ENCODE measurements at places on chromosomes 11 and 22.

DNA sequence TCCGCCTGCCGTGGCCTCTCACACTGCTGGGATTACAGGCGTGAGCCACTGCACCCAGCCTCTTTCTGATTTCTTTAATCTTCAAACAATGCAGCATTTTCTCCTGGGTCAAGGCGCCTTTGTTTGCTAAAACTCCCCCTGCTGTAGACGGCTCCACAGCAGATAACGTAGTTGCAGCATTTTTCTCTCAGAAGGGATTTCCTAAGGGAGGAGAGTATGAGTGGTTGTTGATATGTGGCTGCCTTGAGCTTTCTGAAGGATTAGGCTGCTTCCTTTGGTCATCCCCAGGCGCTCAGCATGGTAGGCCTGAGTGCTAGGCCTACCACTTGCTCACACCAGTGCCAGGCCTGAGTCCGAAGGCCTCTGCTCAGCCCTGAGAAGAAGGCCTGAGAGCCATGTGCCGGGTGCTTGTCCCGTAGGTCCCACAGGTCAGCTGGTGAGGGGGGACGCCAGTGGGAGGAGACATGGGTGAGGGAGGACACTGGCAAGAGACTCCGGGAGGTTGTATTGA, 18.1 kb downstream of the SMARCB1 start:
- DNase-seq, result no peak

- no peak for DNase-seq
Measured at GRCh38 chr11:73852049-73852448, 24.6 kb downstream of the COA4 start.

- DNase-seq, result peak; percentile 94
Measured at GRCh38 chr11:122628810-122629555, 26.5 kb upstream of the UBASH3B start.

- no peak for DNase-seq
Measured at GRCh38 chr22:19717181-19717580, 2.9 kb downstream of the SEPTIN5 start.

DNA sequence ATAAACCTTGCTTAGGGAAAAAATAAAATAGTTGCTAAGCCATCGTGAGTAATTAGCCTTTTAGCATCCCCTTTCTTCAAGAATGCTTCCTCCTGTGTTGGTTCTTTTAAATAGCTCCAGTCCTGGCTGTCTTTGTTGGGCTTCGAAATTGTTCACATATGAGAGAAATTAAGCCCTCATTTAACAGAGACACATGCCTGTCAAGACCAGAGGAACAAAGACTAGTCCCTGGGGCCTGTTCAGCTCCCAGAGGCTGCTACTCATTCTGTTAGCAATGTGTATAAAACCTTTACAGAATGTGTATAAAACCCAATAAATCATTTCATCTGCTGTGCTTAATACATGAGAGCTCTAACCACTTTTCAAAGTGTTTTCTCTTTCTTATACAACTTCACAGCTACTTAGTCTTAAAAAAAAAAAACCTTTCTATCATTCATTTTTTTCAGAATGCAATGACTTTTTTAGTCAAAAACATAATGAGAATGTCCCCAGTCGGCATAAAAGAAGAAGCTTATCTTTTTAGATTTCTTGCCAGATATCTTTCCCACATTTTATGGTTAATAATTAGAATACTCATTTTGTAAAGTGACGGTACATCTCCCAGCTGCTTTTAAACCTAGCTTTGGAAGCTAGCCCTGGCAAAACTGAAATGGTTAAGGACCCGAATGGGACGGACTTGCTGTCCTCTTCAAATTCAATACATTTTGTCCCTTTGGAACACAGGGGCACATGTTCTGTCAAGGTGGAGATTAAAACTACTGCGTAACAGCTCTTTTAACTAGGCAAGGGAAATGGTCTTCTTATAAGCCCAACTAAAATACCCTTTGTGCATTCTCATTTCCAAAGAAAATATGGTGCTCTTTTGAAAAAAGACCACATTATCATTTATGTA, 186.1 kb downstream of the SOX6 start:
- DNase-seq, result no peak

DNA sequence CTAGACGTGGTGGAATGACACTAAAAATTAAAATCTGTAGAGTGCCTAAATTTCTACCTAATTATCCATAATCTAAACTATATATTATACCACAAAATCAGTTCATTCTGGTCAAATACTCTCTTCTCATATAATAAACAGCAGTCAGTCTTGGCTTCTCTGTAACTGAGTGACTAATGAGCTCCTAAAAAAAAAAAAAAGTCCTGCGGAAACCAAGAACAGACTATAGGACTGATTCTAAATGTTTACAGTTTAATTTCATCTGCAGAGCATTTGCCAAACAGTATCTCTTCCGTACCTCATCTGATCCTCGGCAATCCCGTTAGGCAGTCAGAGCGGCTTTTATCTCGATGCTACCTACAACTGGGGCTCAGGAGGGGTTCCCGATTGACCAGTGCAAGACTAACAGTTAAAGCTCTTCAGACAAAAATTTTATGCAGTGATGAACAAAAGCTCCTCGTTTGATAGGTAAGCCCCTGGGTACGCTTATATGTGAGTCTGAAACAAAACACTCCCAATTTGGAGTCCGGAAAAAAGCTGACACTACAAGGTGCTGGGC, 686 bp downstream of the KIF18A start:
- peak; percentile 19 for DNase-seq

- no peak for DNase-seq
Measured at GRCh38 chr22:19885841-19886592, 31.3 kb upstream of the GNB1L start.

DNA sequence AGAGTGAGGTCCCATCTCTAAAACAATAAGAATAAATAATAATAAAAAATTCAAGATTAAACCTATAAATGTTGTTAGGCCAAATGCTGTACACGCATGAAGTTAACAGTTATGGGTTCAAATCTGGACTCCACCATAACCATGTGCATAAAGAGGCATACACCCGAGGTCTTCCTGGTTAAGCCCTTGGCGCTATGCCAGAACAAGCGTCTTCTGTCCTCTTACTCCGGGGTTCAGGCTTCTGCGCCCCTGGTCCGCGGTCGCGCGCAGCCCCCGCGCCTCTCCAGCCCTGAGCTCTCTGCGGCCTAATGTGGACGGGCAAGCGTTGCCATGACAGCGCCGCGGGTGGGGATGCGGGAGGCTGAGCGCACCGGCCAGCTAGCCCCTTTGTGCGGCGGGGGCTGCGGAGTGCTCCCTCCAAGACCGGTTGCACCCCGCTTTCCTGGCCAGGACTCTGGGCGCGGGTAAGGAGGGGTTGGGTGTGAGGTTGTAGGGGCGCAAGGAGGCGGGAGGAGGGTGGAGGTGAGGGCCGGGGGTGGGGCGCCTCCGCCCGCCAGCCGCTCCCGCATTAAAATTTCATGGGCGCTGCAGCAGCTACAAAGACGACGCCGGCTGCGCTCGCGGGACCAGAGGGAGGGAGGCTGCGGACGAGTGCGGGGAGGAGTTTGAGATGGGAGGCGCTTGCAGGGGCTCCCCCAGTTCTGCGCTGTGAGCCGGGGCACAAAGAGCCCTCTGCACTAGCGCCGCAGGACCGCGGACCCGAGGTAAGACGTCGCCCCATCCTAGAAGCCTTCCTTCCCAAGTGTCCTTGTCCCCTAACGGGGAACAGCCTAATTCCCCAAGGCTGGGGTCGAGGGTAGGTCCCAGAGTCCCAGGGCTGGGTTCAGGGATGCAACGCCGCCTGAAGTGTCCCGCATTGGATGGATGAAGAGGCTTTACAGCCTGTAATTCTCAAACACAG, at the start of gene MIAT:
Gene MIAT (plus strand): TSS at position 698 of the 961 bp plus-strand sequence.
- DNase-seq, result no peak

DNA sequence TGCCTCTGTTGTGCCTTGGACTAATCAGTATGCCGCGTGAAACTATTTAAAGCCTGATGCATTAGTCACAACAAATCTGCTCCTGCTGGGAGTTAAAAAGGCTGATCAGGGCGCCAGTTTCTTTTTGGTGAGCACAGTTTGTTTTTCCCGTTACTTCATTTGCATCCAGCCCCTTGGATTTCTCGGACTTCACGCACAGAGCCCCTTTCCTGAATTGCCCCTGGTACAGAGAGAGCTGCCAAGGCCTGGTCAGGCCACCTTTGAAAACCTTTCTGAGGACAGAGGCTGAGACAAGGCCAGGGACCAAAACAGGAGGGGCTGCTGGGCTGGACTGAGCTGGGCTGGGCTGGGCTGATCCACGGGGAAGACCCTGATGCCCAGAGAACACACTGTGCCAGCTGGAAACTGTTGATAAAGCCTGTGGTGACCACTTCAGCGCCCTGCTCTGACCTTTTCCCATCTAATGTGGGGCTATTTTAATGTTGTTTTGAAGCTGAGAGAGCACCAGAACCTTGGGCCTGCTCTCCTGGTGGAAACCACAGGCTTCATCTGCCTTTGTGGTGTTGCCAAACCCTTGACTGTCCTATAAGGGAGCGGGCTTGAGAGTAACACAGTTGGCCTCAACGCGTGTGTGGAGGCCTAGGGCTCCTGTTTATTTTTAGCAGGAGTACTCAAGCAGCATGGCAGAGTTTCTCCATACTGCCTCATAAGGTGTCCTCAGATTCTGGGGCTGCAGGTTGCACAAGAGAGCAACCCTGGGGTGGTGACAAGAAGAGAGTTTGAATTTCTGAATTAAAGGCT, 44.2 kb downstream of the NAV2 start:
- no peak for DNase-seq

- DNase-seq, result no peak
Measured at GRCh38 chr22:19889951-19890350, 35.3 kb upstream of the GNB1L start.

DNA sequence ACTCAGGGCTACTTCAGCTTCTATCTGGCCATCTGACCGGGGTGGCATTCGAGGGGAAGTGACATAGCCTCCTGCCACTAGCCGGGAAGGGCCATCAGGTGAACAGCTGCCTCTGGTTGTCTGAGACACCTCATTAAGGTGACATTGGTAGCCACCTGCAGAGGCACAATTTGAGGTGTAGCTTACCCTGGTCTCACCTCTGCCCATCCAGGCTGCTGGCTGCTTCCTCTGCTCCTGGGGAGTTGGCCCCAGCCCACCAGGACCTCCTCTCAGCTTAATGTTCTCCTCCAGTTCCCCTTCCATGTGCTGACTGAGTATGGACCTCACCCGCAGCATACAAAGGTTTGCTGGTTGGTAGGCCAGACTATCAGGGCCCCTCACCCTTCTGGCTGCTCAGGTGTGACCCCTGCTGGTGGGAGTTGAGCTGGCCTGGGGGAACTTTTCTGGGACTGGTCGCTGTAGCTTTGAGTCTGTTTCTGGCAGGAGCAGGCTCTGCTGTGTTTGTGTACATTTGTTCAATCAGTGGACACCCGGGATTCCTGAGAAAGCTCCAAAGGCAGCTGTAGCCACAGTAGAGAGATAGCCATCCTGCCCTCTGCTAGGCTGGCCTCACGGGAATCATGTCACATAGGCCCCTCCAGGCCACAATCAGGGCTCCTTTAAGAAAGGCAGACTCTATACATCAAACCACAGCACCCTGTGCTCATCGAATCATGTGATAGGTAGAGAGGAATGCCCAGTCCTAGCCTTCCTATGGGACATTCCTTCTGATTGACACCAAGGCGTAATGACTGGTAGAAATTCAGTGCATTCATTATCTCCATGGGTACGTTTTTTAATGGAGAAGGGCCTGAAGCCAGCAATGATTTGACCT, 295.1 kb upstream of the PLET1 start:
- peak; percentile 65 for DNase-seq

- no peak for DNase-seq
Measured at GRCh38 chr11:16678466-16679116, 59.9 kb upstream of the C11orf58 start.

DNA sequence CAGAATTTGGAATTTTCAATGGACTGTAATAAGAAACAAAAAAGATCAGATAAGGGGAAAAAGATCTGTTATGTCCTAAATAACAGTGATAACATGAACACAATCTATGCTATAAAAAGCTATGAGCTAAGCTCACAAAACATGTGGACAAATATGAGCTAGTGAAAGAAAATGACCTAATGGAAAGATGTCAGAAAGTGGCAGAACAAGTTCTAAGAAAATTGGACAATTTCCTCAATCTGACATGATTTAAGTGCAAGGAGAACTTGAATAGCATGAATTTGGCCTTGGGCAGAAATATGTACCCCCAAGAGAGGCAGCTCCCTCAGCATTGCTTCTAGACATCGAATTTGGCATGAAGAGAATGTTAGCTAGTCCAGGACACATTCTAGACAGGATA, 212.0 kb upstream of the PGR start:
- no peak for DNase-seq

DNA sequence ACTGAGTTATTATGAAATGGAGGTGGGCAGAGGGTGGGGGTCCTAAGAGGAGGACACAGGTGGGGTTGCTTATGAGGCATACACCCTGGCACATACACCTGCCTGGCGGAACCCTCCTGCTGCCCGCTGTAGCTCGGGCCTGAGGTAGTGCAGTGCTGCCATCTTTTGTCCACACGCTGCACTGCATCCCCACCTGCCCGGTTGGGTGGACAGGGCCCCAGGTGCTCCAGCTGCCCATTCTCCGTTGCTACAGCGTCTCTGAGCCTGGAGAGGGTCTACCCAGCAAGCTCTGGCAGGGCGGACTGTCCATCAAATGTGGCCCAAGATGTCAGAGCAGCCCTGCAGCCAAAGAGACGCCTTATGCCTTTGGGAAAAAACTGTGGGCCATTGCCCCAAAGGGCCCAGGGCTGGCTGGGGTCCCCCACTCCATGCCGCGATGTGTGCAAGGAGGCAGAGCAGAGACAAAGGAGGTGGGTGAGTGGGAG, 131.2 kb downstream of the BUD13 start:
- DNase-seq, result peak; percentile 80

GRCh38 chr11:119992171-119993051, 145.5 kb downstream of the TRIM29 start:
- no peak for DNase-seq

DNA sequence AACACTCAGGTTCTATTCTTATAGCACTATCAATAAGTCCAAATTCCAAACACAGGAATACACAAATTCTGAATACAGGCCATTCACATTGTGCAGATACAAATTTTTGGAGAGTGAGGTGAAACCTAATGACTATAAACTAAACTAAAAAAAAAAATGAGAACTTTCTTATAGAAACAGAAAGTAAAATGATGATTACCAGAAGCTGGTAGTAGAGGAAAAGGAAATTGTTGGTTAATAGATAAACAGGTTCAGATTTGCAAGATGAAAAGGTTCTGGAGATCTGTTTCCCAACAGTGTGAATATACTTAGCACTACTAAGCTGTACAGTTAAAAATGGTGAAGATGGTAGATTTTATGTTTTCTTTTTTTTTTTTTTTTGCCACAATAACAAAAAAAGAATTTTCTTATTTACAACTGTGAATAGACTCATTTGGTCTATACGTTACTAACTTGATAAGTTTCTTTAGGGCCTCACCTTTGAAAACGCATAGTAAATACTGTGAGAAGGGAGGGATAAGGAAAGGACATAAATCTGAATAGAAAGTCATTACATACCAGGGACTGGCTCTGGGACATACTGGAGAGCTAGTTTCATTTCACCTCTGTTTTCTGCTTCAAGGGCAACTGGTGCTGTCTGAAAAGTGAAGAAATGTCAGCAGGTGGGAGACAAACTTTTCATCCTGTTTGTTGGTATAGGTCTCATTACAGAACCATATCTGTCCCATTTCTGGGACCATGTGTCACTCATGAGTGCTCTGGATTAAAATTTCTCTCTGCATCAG, 14.2 kb upstream of the CCDC89 start:
- no peak for DNase-seq

GRCh38 chr22:19942157-19943081, 801 bp upstream of the TXNRD2 start:
- DNase-seq, result no peak

- DNase-seq, result no peak
Measured at GRCh38 chr11:66116576-66117361, 46.7 kb downstream of the PACS1 start.

Data from PC-3 (cell line).